ENCODE measurements at places on chromosomes 3 and 15. TPM values are rescaled to one million over a fixed set of nuclear protein-coding genes. Genes with fewer than 3 reads are reported as not detected.

- DNase-seq: no peak
Measured at GRCh38 chr3:146543461-146544001, 876 bp downstream of the PLSCR1 start.

DNA sequence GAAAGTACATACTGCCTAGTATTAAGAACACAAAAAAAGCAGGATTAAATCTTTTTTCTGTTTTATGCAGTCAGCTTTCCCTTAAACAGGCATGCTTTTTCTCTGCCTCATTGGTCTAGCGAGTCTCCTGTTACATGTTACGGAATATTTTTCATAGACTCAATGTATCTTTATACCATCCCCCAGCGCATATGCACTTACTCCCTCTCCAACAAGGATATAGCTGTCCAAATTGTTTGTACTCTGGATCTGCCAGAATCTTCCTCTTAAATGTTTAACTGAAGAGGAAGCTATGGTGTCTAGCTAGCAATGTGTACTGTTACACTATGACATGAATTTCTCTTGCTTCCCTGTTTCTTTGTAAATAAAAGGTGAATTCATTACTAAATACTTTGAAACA is 9.2 kb upstream of the SLCO3A1 start:
- DNase-seq: no peak

DNA sequence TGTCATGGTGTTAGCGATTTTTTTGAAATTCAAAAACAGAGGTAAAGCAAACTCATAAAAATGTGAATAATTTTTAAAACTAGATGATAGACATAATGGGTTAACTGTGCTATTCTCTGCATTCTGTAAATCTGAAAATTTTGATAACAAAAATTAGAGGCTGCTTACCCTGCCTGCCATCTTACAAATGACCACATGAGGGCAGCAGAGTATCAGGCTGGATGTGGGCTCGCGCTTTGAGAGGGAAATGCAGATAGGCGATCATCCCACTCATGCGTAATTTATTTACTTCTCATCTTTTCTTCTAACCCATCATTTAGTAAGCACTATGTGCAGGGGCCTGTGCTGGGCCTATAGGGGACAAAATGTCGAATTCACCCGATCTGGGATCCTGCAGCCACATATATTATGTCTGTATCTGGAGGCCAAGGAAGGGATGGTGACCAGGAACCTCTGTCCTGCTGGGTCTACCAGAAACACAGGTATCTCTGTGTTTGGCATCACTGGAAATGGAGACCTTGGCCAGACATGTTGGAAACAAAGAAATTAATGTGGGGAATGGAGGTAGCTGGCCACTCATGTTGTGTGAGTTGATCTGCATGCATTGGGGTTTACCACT is 7.8 kb upstream of the RAD18 start:
- no peak for DNase-seq

DNA sequence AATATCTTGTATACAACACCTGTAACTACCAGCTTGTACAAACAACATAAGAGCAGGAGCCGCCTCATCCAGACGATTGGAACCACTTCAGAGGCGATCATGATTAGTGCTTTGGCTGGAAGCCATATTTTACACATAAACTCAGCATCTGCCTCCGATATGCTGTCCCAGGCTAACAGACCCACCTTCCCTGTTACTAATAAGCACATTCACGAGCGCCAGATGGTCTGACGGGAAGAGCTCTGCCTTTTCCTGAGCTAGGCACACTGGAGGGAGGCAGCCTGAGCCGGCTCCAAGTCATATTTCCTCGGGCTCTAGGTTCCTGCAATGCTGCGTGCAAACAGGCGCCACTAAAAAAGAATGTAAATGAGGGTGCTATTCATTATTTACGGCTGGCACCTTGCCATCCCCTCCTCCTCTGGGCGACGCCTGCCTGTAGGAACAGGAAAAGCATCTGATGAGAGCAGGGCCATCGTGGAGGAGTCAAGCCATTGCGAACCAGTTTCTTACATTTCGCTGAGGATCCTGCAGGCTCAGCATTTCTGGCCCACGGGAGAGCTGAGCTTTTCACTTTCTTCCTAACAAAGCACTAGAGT is 98.2 kb downstream of the ANXA2 start:
- DNase-seq: no peak

Gene PP2D1
- not detected for total RNA-seq

- no peak for DNase-seq
Measured at GRCh38 chr15:77393471-77393840, 26.4 kb downstream of the PEAK1 start.
